ENCODE measurements at places on chromosomes 3 and 15.
A peak's percentile ranks its signal among the peaks of the same experiment; 100 is the strongest.

DNA sequence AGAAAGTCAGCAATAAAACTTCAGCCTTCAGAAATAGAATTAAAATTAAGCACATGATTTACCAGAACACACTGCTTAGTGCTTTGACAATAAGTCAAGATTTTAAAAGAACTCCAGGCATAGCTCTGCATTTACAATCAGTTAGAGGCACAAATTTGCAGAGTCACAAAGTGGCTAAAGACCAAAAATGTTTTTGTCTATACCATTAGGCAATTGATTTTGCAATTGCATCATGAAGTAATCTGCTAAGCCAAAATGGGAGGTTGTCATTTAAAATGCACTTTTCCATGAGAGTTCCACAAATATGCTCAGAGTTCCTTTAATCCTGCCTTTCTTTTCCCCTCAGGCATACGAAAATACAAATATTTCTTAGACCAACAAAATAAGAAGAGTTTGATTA is 10.1 kb upstream of the DCP1A start:
- no peak for DNase-seq
- no peak overlapping the region for H3K27ac ChIP-seq
- H3K36me3 ChIP-seq = no peaks in the 10 kb centered on the region

DNA sequence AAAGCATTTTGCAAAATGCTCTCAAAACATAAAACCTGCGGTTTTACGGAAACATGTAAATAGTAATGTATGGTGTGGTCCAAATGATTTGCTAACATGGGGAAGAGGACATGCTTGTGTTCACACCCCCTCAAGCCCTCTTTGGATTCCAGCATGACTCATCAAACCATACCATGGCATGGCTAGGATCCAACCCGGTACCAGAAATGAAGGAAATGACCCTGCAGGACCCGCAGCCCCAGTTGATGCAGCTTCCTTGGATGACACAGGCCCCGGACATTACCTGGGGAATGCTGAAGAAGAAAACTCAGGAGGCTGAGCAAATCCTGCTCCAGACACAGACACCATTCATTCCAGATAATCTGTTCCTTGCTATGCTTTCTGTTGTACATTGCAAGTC is 222.9 kb downstream of the DTWD1 start:
- no peaks in the 10 kb centered on the region for H3K27me3 ChIP-seq
- no peak overlapping the region for H3K4me3 ChIP-seq
- DNase-seq = no peak
- no peaks in the 10 kb centered on the region for H3K36me3 ChIP-seq
- H3K4me1 ChIP-seq = peaks cover 7% of the 10 kb centered on the region

DNA sequence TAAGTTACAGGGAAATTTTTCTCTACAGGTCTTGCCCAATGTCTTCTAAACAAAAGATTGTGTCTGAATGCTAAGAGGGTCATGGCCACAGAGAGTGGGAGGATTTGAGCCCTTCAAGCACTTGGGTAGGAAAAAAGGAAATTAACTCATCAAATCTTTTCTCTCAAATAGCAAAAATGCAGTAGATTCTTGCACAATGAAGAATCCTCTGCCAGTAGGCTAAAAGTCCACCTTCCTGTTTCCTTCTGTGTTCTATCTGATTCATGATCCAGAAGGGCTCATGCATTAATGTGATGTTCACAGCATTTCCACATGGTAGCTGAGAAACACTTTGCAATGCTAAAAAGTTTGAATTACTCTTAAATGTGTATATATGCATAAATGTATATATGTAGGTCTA is 177.1 kb downstream of the CD47 start:
- H3K27me3 ChIP-seq = peaks cover 2% of the 10 kb centered on the region
- no peaks in the 10 kb centered on the region for H3K36me3 ChIP-seq
- no peak for DNase-seq
- no peak overlapping the region for H3K27ac ChIP-seq
- no peak overlapping the region for H3K4me3 ChIP-seq
- H3K4me1 ChIP-seq = no peaks in the 10 kb centered on the region

- no peaks in the 10 kb centered on the region for H3K36me3 ChIP-seq
- H3K4me1 ChIP-seq = no peaks in the 10 kb centered on the region
- no peaks in the 10 kb centered on the region for H3K27me3 ChIP-seq
- DNase-seq = no peak
- H3K4me3 ChIP-seq = no peak overlapping the region
Observed at GRCh38 chr15:37220949-37221670, 120.8 kb upstream of the MEIS2 start.

DNA sequence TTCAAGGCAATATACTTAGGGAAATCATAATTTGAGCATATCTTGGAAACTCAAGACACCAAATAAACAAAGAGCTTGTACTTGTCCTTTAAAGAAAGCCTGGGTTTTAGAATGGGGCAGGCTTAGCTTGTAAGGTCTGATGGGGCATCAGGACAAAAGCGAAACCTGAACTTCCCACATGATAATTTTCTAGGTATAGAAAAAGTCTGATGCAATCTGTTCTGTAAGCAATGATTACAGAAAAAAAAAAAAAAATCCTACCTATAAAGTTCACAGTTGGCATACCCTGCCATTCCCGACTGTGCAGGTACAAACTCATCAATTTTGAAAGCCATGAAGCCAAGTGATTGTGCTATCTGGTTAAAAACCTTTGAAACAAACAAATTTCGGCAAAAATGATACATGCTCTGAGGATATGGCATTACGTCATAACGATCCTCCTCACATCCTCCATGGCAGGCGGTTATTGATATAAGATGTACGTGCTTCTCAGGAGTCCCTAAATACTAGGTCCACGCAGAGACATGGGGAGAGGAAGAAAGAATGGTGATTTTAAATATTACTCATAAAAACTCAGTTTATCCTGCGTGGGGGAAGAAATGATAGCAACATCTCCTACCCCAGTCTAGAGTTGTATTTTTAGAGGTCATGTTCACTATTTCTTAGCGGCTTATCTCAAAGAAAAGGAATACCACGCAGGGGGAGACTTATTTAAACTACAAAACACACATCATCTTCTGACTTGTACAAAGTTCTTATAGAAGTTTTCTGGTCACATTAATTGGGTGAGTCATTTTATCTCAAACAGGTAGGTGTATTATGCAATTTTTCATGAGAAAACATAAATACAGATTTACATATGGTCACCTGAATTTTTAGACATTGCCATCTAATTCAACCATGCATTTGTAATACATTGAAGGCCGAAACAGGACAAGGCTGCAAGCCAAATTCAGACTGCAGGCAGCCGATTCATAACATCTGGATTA is 27.0 kb downstream of the MB21D2 start:
- peak overlapping the region; percentile 93 for H3K27ac ChIP-seq
- peaks cover 55% of the 10 kb centered on the region for H3K4me1 ChIP-seq
- no peak overlapping the region for H3K4me3 ChIP-seq
- H3K36me3 ChIP-seq = no peaks in the 10 kb centered on the region

DNA sequence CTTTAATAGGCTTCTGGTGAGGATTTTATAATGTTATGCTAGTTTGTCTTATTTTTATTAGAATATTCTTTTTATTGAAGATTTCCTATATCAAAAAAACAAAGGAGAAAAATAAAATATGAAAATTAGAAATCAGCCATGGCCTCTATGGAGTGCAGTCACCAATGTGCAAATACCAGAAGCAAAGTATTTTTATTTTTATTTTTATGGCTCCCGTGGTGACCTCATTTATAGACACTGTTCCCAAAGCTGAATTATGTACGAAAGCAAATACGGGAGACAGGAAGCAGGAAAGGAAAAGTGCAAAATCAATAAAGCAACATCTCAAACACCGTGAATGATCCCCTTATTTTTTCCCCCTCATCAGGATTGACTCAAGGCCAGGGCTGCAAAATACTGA is 35.1 kb downstream of the DAZL start:
- no peaks in the 10 kb centered on the region for H3K36me3 ChIP-seq
- DNase-seq = no peak
- no peaks in the 10 kb centered on the region for H3K4me1 ChIP-seq
- H3K27me3 ChIP-seq = no peaks in the 10 kb centered on the region
- H3K4me3 ChIP-seq = no peak overlapping the region
- no peak overlapping the region for H3K27ac ChIP-seq

DNA sequence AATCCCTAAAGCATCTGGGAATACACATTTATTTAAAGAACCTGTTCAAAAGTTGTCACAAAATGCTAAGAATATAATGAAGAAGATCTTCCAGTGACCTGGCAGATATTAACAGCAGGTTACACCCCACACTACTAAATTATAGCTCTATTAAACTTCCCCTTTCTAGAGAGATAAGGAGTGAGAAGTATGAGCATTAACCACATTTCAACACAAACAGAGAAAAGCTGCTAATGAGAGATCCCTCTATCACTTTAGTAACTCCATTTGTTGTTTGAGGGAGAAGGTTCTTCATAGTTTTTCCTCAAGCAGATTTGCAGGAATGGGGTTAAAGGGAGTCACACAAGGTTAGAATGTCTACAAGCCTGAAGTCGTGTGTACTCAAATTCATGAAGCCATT is 3.6 kb downstream of the COL8A1 start:
- DNase-seq = no peak
- H3K27ac ChIP-seq = no peak overlapping the region
- no peaks in the 10 kb centered on the region for H3K36me3 ChIP-seq
- no peak overlapping the region for H3K4me3 ChIP-seq
- H3K4me1 ChIP-seq = peaks cover 9% of the 10 kb centered on the region

- H3K27ac ChIP-seq = no peak overlapping the region
- H3K36me3 ChIP-seq = no peaks in the 10 kb centered on the region
- H3K27me3 ChIP-seq = no peaks in the 10 kb centered on the region
- DNase-seq = no peak
- no peaks in the 10 kb centered on the region for H3K4me1 ChIP-seq
- no peak overlapping the region for H3K4me3 ChIP-seq
Observed at GRCh38 chr3:40961104-40961857, 238.0 kb upstream of the CTNNB1 start.

DNA sequence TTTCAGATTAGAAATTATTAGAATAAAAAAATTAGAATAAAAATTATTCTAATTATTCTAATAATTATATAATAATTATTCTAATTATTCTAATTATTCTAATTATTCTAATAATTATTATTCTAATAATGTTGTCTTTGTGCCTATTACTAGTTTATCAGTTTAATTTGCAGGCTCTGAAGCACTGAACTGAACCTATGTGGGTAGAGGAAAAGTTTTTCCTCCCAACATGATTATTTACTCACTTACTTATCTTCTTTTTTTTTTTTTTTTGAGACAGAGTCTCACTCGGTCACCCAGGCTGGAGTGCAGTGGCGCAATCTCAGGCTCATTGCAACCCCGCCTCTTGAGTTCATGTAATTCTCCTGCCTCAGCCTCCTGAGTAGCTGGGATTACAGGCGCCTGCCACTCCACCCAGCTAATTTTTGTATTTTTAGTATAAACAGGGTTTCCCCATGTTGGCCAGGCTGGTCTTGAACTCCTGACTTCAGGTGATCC is 39.7 kb upstream of the C15orf39 start:
- H3K4me1 ChIP-seq = peaks cover 5% of the 10 kb centered on the region
- DNase-seq = peak; percentile 70
- no peak overlapping the region for H3K4me3 ChIP-seq
- no peak overlapping the region for H3K27ac ChIP-seq
- no peaks in the 10 kb centered on the region for H3K27me3 ChIP-seq
- H3K36me3 ChIP-seq = no peaks in the 10 kb centered on the region

DNA sequence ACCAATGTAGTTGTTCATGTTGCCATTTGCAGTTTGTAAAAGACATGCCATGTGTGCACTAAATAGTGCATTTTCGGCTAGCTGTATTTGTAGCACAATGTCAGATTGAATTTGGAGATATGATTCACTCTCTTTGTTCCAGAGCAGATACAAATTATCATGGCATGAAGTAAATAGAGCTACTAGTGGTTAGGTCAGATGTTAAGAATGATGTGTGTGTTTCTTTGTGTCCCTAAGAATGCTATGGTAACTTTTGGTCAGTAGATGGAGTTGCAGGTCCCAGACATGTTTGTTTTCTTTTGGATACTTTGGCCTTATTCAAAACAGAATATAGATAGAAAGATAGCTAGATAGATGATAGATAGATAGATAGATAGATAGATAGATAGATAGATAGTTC is 595.8 kb downstream of the NLGN1 start:
- H3K36me3 ChIP-seq = no peaks in the 10 kb centered on the region
- no peak for DNase-seq
- H3K27ac ChIP-seq = no peak overlapping the region
- H3K4me1 ChIP-seq = no peaks in the 10 kb centered on the region
- H3K27me3 ChIP-seq = no peaks in the 10 kb centered on the region

DNA sequence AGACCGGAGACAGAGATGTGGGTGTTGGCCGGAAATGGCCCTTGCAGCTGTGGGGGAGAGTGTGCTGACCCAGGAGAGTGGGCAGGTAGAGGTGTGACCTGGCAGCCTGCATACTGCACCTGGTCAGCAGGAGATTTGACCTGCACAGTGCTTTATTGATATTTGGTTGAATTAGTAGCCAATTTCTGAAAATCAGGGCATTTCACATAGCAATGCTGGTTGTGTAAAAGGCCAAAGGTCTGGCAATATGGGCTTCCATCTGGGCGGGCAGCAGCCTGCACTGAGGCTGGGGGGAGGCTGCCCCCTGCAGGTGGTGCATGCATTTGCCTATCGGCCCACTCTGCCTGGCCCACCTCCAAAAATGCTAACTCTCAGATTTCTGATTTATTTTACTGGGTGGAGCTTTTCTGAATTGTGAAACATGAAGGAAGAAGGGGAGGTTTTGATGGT is 9.4 kb upstream of the MGLL start:
- H3K4me3 ChIP-seq = no peak overlapping the region
- H3K36me3 ChIP-seq = no peaks in the 10 kb centered on the region
- no peaks in the 10 kb centered on the region for H3K27me3 ChIP-seq
- peaks cover 19% of the 10 kb centered on the region for H3K4me1 ChIP-seq
- H3K27ac ChIP-seq = no peak overlapping the region

- DNase-seq = no peak
- H3K36me3 ChIP-seq = no peaks in the 10 kb centered on the region
- H3K4me3 ChIP-seq = no peak overlapping the region
- no peaks in the 10 kb centered on the region for H3K27me3 ChIP-seq
- H3K27ac ChIP-seq = no peak overlapping the region
Observed at GRCh38 chr3:33911525-33912322, 113.3 kb downstream of the PDCD6IP start.

DNA sequence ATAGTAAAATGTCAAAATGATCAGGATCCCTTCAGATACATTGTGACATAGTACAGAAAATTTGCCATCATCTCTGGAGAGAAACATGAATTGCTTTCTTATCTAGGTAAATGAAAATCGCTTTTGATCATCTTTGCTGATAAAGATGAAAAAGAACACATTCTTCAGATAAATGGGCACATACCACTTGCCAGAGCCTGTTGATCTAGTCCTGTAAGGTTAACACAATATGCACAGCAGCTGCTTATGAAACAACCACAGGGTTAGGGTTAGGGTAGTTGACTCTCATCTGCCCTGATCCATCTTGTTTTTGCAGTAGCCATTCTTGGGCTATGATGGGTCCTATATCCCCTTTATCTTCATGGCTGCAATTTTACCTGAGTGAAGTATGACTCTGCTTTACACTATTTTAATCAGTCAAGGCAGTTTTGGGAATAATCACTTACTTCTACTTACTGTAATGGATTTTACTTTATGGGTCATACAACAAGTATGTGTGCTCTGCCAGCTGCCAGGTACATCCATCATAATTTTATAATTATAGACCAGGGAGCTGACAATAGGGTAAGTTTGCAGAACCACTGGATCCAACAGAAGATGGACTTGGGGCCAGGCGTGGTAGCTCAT is 12.6 kb upstream of the SPINK8 start:
- H3K27ac ChIP-seq = no peak overlapping the region
- DNase-seq = no peak
- no peaks in the 10 kb centered on the region for H3K36me3 ChIP-seq

Data from large intestine (tissue), 12 donors.